Activated T-helper 1 cell treated with anti-CD3 and anti-CD28 coated beads, Interleukin-12 subunit alpha, Interleukin-12 subunit beta, Interleukin-2, Interleukin-4 antibody, amounts not matched to agents 30 ng/mL and 10 ng/mL and 1 ng/mL, durations not matched to agents 14 hours and 24 hours and 36 hours (primary cell): ENCODE measurements at places on chromosomes 5 and 9. TPM values are rescaled to one million over a fixed set of nuclear protein-coding genes. Genes with fewer than 3 reads are reported as not detected.

DNA sequence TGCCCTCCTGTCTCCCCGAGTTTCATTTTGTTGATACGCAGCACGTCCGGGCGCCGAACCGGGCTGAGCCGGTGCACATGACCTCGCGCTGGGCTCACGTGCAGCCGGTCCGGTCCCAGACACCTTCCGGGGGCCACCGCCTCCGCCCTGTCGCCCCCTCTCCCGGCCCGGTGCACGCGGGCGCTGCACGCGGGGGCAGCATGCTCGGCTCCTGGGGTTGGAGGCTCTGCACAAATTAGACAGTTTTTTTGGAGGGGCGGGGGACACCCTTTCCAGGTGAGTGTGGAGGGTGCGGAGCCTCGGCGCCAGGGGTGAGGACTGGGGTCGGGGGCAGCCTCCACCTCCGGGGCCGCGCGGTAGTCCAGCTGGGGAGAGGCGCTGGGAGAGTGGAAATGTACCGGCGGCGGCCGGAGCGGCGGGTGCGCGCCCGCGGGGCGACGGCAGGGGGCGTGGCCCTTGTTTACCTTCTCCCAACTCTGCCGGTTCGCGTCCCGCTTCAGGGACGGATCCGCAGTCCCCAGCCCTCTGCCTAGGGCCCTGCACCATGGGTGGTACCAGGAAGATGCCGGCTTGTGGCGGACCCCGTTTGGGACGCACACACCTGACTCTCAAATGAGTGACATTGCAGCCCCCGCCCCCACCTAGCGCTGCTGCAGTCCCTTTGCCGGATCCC, 1.1 kb downstream of the JADE2 start:
- DNase-seq, result peak; percentile 60

GRCh38 chr9:114889802-114890224, 40.6 kb downstream of the TNFSF8 start:
- no peak for DNase-seq

GRCh38 chr9:127489471-127490115, 38.3 kb downstream of the LRSAM1 start:
- DNase-seq, result no peak

SOX30 gene
- 0.12 and 0.29 TPM in 2 replicates for total RNA-seq

LRRC14B gene
- not detected in 2 replicates for total RNA-seq
